Activated gamma-delta T cell (primary cell): ENCODE measurements at places on chromosomes 16 and 17.

- DNase-seq: no peak
These were observed 48.8 kb upstream of the CLEC19A start for GRCh38 chr16:19236561-19237209.

GRCh38 chr16:29720703-29721102 is 25.1 kb downstream of the C16orf54 start:
- no peak for DNase-seq

GRCh38 chr17:74957935-74958740 is 14.4 kb downstream of the HID1 start:
- peak; percentile 48 for DNase-seq

- no peak for DNase-seq
These were observed 20.9 kb downstream of the CCDC182 start for GRCh38 chr17:57724026-57724728.

- no peak for DNase-seq
These were observed 65.0 kb downstream of the CRISPLD2 start for GRCh38 chr16:84884596-84885341.

DNA sequence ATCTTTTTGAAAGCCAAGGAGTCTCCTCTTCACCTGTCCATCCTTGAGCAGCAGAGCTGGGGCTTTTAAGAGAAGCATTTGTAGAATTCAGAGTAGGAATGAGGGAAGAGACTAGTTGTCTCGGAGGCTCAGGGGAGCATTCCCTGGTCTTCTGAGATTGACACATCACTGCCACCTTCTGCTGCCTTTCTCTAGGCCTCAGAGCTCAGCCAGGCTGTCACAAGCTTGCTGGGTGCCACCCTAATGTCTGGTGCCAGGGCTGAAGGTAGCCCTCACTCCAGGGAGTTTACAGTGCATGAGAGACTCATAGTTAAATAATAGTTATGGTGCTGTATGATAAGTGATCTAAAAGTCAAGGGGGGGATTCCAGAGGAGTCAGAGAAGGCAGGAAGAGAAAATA is 39.7 kb downstream of the B9D1 start:
- no peak for DNase-seq
